Stomach (tissue), 19 donors: ENCODE measurements at places on chromosomes 1 and 21. TPM values are rescaled to one million over a fixed set of nuclear protein-coding genes. Genes with fewer than 3 reads are reported as not detected.

DNA sequence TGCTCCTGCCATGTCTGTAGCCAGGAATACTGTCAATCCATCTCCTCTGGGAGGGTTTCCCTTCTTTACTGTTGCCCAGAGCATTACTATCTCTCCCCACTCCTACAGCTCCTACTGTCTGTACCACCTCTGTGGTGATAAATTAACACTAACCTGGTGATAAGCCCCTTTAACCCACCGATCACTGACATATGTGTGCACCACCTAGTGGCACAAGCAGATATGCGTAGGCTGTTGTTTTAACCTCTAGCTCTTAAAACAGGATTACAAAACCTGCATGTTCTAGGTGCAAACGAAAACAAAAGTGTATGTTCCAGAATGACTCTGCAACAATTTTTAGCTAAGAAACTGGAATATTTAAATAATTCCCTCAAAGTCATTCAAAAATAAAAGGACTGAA, 93.9 kb upstream of the BEND5 start:
- DNase-seq: peak; percentile 52
- no peaks in the 10 kb centered on the region for H3K4me1 ChIP-seq
- no peak overlapping the region for H3K4me3 ChIP-seq
- H3K36me3 ChIP-seq: no peaks in the 10 kb centered on the region
- H3K27me3 ChIP-seq: no peaks in the 10 kb centered on the region

DNA sequence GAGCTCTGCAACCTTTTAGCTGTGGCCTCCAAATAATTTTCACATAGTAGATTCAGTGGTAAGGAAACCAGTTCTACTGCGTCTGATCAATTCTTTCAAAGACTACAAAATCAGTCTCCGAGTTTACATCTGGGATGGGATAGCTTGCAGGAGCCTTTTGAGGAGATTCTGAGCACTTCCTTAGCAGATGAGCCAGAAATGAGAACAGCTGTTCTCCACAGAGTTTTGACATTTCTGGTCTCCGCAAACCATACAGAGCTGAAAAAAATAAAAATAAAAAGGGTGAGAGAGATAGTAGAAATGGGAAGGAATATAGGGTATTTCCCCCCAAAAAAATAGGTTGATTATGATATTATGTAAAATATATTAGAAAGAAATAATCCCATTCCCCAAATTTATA, 119.3 kb downstream of the LYPLAL1 start:
- H3K27me3 ChIP-seq: no peaks in the 10 kb centered on the region
- peaks cover 6% of the 10 kb centered on the region for H3K36me3 ChIP-seq
- no peak overlapping the region for H3K4me3 ChIP-seq
- peak; percentile 73 for DNase-seq
- peaks cover 6% of the 10 kb centered on the region for H3K4me1 ChIP-seq

DNA sequence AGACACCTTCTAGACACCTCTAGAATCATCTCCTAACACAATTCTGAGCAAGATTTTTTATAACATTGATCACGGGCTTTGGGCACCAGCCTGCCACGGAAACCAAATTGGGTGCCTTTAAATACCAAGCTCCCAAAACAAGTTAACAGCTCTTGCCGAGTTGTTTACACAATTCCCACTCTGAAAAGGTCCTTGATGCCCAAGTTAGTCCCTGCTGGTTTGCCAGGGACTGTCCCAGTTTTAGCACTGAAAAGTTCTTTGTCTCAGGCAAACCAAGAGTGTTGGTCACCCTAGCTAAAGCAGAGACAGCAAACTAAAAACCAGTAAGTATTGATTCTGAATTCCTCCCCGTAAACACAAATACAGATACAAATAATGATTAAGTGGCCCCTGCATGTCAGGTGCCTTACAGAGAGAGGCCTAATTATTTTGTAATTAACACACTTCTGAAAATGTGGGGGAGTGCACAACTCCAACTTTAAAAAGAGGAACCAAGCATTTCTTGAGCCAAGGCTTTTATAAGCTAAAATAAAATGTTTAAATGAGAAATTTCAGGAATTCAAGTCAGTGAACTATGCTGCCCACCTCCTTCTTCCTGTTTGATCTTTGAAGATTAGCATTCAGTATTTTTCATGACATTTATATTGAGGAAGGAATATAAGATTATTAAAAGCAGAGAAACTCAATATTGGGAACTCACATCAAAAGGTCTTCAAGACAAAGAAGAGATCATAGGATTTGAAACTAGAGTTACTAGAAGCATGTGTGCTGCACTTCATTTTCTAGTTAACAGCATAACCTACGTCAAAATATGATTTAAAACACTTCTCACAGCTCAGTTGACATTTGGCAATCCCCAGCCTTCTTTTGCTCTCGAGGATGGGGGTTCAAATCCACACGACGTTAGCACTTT, 9.0 kb upstream of the UBE2U start:
- no peak overlapping the region for H3K27ac ChIP-seq
- no peaks in the 10 kb centered on the region for H3K36me3 ChIP-seq
- H3K4me3 ChIP-seq: no peak overlapping the region
- H3K4me1 ChIP-seq: peaks cover 3% of the 10 kb centered on the region

DNA sequence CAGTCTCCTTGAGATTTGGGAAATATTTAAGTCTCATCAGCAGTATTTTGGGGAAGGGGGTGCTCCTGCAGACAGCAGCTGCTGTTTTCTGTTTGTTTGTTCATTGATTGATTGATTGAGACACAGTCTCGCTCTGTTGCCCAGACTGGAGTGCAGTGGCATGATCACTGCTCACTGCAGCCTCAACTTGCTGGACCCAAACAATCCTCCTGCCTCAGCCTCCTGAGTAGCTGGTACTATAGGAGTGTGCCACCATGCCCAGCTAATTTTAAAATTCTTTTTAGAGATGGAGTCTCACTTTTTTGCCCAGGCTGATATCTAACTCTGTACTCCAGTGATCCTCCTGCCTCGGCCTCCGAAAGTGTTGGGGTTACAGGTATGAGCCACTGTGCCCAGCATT, 18.2 kb downstream of the UCK2 start:
- no peak for DNase-seq
- H3K4me1 ChIP-seq: peaks cover 3% of the 10 kb centered on the region
- no peak overlapping the region for H3K27ac ChIP-seq
- H3K36me3 ChIP-seq: no peaks in the 10 kb centered on the region

DNA sequence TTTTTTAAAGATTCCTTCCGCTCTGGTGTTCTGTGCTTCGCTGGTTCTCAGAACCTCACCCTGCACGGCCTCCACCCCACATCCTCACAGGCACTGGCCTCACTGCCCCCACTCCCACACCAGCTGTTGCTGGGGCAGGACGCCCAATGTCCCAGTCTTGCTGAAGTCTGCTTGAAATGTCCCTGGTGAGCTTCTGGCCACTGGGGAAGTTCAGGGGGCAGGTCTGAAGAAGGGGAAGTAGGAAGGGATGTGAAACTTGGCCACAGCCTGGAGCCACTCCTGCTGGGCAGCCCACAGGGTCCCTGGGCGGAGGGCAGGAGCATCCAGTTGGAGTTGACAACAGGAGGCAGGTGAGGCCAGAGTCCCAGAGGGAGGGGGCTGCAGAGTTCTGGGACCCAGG, at the start of gene C1QA:
C1QA (plus strand) TSS at position 276 of the 400 bp plus-strand sequence. CDS start 989 bp downstream, outside the sequence.
- peaks cover 56% of the 10 kb centered on the region for H3K27me3 ChIP-seq
- peak; percentile 41 for DNase-seq
- no peak within 1 kb of the TSS for H3K27ac ChIP-seq
- H3K4me1 ChIP-seq: no peaks in the 10 kb centered on the region

Gene DYNLT4
- total RNA-seq: not detected

GRCh38 chr1:153355445-153356071, 2.1 kb upstream of the S100A9 start:
- H3K36me3 ChIP-seq: no peaks in the 10 kb centered on the region
- no peak overlapping the region for H3K4me3 ChIP-seq
- H3K27ac ChIP-seq: no peak overlapping the region
- no peaks in the 10 kb centered on the region for H3K4me1 ChIP-seq
- H3K27me3 ChIP-seq: no peaks in the 10 kb centered on the region
- DNase-seq: peak; percentile 61

Gene NBL1
- total RNA-seq: 63.6 TPM

GRCh38 chr1:115469703-115470476, 131.8 kb upstream of the NGF start:
- H3K27me3 ChIP-seq: no peaks in the 10 kb centered on the region
- no peak overlapping the region for H3K27ac ChIP-seq
- DNase-seq: peak; percentile 53
- no peaks in the 10 kb centered on the region for H3K4me1 ChIP-seq
- H3K36me3 ChIP-seq: no peaks in the 10 kb centered on the region

Gene SPOCD1
- total RNA-seq: 4.5 TPM

Gene ATP1B1
- total RNA-seq: 305 TPM

Gene LEMD1
- not detected for total RNA-seq

- no peaks in the 10 kb centered on the region for H3K27me3 ChIP-seq
- peak; percentile 50 for DNase-seq
- no peak overlapping the region for H3K27ac ChIP-seq
- H3K36me3 ChIP-seq: no peaks in the 10 kb centered on the region
- H3K4me3 ChIP-seq: no peak overlapping the region
- H3K4me1 ChIP-seq: peaks cover 4% of the 10 kb centered on the region
Measured at GRCh38 chr1:90201467-90202358, 206.8 kb downstream of the ZNF326 start.

Gene PDC
- total RNA-seq: not detected

DNA sequence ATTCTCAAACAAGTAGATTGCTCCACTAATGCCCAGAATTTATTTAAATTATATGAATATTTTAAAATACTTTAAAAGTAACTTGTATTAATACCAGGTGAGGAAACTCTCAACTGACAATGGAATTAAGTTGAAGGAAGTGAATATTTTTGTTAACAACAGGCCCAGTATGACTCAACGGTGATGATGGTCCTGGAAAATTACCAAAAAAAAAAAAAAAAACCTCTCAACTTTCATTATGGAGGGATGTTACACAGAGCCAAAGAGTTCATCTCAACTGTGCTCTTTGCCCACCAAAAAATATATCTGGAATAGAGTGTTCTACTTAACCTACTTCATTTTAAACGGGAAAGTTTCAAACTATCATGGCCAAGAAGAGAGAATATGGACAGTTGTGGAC, 28.3 kb downstream of the CFH start:
- H3K4me3 ChIP-seq: no peak overlapping the region
- no peaks in the 10 kb centered on the region for H3K36me3 ChIP-seq
- no peaks in the 10 kb centered on the region for H3K27me3 ChIP-seq
- H3K4me1 ChIP-seq: no peaks in the 10 kb centered on the region
- H3K27ac ChIP-seq: no peak overlapping the region
- no peak for DNase-seq

DNA sequence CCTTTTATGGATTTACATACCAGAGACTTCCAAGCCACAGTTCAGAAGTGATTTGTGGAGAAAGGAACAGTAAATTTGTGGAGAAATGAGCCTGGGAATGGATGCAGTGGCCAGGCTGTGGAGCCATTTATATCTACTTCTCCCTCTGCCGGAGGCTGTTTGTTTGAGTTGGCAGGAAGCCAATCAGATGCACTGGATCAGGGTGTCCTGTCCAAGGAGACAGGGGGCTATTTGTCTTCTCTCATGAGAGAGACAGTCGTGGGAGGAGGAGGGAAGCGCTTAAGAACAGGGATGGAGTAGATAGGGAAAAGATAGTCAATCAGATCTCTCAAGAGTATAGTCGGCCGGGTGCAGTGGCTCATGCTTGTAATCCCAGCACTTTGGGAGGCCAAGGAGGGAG, 2.8 kb upstream of the HAPLN2 start:
- H3K4me1 ChIP-seq: peaks cover 6% of the 10 kb centered on the region
- DNase-seq: peak; percentile 79
- H3K4me3 ChIP-seq: no peak overlapping the region
- H3K27ac ChIP-seq: no peak overlapping the region

Gene TNNT2
- total RNA-seq: not detected

DNA sequence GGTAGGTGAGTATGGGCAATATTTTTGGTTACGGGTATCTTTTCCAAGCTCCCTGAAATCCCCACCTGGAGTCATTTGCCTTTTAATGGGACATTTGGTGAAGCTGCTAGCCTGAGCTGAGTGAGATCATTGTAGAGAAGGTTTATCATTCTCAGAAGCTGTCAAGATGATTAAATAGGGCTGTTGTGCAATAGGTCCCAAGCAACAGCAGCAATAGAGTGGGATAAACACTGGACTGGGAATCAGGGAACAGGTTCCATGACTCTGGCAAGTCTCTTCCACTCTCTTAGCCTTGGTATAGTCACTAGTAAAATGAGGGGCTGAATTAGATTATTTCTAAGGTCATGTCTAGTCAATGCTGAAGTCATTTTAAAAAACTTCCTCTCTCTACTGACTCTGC, 30.3 kb upstream of the FAM78B start:
- no peaks in the 10 kb centered on the region for H3K36me3 ChIP-seq
- no peak overlapping the region for H3K4me3 ChIP-seq
- H3K27ac ChIP-seq: no peak overlapping the region
- no peaks in the 10 kb centered on the region for H3K27me3 ChIP-seq

DNA sequence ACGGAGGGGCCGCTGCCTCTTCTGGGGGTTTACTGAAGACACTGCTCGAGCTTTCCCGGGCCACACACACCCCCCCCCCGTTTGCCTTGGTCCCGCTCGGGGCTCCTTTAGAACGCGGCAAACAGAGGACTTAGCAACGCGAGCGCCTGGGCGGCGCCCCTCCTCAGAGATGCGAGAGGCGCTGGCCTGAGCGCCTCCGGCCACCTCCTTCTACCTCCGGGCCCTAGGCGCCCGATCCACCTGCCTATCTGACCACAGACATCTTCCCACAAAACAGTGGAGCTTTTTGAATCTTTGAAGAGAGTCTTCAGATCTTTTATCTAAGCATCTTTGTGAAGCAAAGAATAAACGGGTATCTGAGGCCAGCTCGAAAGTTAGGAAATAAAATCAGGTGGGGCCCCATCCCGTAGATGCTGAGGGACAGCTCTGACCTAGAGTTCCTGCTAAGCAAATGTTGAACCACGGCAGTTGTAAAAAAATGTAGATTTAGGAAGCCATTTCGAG, 436 bp upstream of the TTLL7 start:
- peak; percentile 86 for DNase-seq
- H3K27ac ChIP-seq: peak overlapping the region; percentile 92

- peaks cover 27% of the 10 kb centered on the region for H3K4me1 ChIP-seq
- no peaks in the 10 kb centered on the region for H3K27me3 ChIP-seq
- DNase-seq: peak; percentile 33
- no peaks in the 10 kb centered on the region for H3K36me3 ChIP-seq
- H3K27ac ChIP-seq: no peak overlapping the region
Measured at GRCh38 chr1:23466423-23466989, 17.5 kb downstream of the ASAP3 start.

- H3K4me1 ChIP-seq: no peaks in the 10 kb centered on the region
- H3K36me3 ChIP-seq: no peaks in the 10 kb centered on the region
- H3K27me3 ChIP-seq: no peaks in the 10 kb centered on the region
Measured at GRCh38 chr1:211612786-211613107, 33.8 kb upstream of the SLC30A1 start.

DNA sequence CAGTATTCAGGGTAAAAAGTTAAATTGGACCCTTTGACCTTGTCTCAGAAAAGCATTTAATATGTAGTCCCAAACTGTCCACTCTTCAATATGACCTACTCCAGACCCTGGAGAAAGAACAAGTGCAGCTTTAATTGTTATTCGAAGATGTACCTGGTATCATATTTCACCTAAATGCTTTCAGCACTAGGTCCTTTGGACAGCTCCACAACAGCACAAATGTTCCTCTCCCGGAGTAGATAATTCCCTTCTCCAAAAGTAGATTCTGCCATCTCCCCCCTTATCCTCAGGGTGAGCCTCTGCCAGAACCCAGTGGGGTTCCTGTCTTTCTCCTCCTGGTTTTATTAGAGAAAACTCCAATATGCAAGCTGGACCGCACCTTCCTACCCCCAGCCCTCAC, 104.5 kb upstream of the AJAP1 start:
- H3K27ac ChIP-seq: no peak overlapping the region
- DNase-seq: peak; percentile 15
- no peak overlapping the region for H3K4me3 ChIP-seq
- H3K4me1 ChIP-seq: no peaks in the 10 kb centered on the region
- H3K27me3 ChIP-seq: no peaks in the 10 kb centered on the region
- no peaks in the 10 kb centered on the region for H3K36me3 ChIP-seq

Gene E2F2
- 27.8 TPM for total RNA-seq
